GM13976 (cell line): ENCODE measurements at places on chromosomes 1 and 21.

- DNase-seq = no peak
Observed at GRCh38 chr1:41397753-41398330, 36.6 kb downstream of the FOXO6 start.

DNA sequence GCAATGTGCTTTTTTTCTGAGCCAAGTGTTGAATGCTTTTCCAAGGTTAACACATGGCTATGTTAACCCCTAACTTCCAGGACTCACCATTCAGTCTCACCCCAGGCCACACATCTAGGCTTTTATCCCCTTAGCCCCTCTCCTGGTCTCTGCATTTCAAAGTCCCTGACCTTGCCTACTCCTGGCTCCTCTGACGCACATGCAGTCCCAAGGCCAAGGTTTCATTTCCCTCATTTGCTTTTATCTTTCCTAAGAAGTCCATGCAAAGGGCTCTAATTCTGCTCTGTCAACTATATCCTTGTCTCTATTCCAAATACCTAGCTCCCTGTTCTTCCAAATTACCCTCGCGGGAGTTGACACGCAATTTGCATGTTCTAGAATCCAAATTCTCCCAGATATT, 25.4 kb downstream of the SLC30A10 start:
- no peak for DNase-seq

DNA sequence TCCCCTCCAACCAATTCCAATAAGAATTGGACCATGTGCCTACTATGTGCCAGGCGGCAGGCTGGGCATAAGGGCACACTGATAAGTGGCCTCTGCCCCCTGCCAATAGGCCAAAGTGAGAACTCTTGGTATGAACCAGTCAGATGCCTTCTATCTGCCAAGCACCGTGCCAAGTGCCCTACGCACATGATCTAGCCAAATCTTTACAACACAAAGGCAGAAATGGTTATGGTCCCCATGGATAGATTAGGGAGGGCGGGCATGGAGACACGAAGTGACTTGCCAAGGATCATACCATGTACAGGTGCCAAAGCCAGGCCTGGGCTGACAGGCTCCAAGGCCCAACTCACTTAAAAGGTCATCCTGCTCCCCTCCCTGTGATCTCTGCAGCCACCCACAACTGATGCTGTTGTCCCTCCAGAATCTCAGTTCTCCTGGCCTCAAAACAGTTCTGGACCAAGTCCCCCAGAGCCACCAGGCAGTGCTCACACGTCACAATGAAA, 32.1 kb downstream of the CASZ1 start:
- DNase-seq = no peak

- no peak for DNase-seq
Observed at GRCh38 chr1:194133152-194133551, 946.7 kb upstream of the B3GALT2 start.

DNA sequence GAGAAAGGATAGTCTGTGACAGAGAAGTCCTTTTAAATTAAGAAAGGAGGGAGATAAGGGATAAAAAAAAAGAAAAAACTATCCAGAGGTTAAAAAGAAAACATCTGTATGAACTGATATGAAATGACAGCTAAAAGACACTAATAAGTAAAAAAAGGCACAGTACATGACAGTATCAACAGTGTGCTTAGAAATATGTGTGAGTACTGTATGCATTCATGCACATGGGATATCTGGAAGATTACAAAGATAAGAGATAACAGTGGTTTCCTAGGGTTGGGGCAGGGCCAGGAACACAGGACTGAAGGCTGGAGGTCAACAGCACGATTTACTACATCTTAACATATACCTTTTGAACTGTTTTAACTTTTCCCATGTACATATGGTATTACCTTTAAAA, 13.3 kb downstream of the PTP4A2 start:
- DNase-seq = no peak

GRCh38 chr1:77950873-77951272, 28.0 kb downstream of the FUBP1 start:
- no peak for DNase-seq

- no peak for DNase-seq
Observed at GRCh38 chr1:205920861-205921569, 22.2 kb downstream of the SLC26A9 start.

- DNase-seq = no peak
Observed at GRCh38 chr1:86035101-86035500, 121.5 kb downstream of the COL24A1 start.

- no peak for DNase-seq
Observed at GRCh38 chr1:247638781-247639180, 33.4 kb downstream of the OR2G3 start.

- DNase-seq = no peak
Observed at GRCh38 chr1:161085165-161085564, 4.2 kb downstream of the NECTIN4 start.

DNA sequence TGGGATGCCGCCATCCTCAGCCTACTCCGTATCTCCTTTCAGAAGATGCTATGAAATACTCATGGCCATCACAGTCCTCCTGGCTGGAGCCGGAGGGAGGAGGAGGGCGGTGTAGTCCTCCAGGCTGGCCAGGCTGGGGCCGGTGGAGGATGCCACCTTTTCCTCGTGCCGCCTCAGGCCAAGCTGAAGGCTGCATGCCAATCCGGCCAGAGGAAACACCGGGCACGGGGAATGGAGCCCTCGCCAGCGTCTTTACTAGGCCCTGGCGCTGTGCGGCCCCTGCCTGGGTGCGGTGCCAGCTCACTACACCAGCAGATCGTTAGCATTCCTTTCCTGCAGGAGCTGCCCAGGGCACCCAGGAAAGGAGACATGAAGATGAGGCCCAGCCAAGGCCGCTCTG, 70.1 kb downstream of the CASZ1 start:
- no peak for DNase-seq

DNA sequence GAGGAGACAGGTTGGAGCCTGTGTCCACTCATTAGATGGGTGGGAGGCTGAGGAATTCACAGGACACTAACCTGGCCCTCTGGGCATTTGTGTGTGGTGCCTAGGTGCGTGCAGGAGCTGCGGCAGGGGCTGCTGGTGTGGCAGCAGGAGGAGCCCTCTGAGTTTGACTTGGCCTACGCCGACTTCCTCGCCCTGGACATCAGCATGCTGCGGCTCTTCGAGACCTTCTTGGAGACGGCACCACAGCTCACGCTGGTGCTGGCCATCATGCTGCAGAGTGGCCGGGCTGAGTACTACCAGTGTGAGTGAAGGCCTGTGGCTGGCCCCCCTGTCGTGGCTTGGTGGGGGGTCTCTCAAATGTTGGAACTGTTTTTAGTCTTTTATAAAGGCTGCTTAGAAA, 3.6 kb downstream of the XKR8 start:
- no peak for DNase-seq

DNA sequence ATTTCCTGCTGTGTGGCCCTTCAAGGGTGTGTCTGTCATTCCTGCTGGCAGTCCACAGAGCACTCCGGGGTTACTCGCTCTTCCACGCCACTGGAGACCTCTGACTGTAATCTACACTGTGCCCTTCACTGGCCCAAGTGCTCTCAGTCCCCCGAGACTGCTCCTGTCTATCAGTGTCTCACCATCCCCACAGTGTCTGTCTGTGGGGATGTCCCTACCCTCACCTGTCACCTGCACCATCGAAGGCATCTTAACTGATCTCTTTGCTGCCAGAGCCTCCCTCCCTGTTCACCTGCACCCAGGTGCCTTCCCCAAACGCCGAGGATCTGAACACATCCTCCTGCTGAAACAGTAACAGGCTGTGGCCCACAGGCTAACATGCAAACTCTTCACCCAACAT, 136.7 kb downstream of the MATN1 start:
- peak; percentile 4 for DNase-seq

- no peak for DNase-seq
Observed at GRCh38 chr1:99328171-99328570, 63.9 kb downstream of the PLPPR4 start.

GRCh38 chr1:119359730-119360129, 8.9 kb upstream of the HAO2 start:
- no peak for DNase-seq

- no peak for DNase-seq
Observed at GRCh38 chr1:97883823-97884222, 37.0 kb downstream of the DPYD start.

- DNase-seq = no peak
Observed at GRCh38 chr1:61162520-61163258, 80.3 kb downstream of the NFIA start.

- no peak for DNase-seq
Observed at GRCh38 chr1:233168384-233168783, 127.1 kb downstream of the PCNX2 start.

GRCh38 chr1:153030895-153031294, at the start of gene SPRR1B:
TSS of gene SPRR1B (plus strand) at chr1:153031203. CDS start at chr1:153032346, 1,143 bp downstream.
- DNase-seq = no peak

- no peak for DNase-seq
Observed at GRCh38 chr1:184930232-184930631, 44.1 kb downstream of the NIBAN1 start.

GRCh38 chr1:26820784-26821269, 5.7 kb upstream of the ZDHHC18 start:
- DNase-seq = peak; percentile 82

DNA sequence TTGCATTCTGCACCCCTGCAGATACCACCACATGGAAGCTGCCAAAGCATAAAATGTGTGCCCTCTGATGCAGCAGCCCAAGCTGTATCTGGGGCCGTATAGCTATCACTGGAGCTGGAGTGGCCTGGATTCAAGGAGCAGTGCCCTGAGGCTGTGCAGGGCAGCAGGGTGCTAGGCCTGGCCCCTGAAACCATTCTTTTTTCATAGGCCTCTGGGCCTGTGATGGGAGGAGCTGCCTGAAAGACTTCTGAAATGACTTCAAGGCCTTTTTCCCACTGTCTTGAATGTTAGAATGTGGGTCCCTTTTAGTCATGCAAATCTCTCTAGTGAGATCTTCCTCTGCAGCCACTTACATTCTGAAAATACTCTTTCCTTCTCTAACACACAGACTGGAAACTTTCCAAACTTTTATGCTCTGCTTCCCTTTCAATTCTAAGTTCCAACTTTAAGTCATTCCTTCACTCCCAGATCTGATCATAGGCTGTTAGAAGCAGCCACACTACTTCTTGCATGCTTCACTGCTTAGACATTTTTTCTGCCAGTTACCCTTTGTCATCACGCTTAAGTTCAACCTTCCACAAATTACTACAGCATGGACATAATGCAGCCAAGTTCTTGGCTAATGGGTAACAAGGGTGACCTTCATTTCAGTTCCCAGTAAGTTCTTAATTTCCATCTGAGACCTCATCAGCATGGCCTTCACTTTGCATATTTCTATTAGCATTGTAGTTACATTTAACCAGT, 42.4 kb downstream of the DRAM2 start:
- no peak for DNase-seq

DNA sequence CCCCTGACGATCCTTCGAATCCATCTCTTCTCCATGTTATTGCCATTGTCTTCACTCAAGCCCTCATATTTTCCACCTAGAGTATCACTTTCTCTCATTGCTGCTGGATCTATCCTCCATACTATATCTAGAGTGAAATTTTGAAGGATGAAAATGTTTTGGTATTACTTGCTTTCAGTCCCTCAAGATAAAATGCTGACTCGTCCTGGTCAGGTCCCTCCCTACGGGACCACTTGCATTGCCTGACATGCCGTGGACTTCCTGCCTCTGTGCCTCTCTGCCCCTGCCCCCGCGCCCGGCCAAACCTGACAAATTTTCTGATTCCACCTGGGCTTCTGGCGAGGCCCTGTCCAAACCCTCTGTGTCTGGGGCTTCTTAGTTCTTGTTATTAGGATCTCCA, 23.6 kb downstream of the SPATA46 start:
- DNase-seq = no peak

DNA sequence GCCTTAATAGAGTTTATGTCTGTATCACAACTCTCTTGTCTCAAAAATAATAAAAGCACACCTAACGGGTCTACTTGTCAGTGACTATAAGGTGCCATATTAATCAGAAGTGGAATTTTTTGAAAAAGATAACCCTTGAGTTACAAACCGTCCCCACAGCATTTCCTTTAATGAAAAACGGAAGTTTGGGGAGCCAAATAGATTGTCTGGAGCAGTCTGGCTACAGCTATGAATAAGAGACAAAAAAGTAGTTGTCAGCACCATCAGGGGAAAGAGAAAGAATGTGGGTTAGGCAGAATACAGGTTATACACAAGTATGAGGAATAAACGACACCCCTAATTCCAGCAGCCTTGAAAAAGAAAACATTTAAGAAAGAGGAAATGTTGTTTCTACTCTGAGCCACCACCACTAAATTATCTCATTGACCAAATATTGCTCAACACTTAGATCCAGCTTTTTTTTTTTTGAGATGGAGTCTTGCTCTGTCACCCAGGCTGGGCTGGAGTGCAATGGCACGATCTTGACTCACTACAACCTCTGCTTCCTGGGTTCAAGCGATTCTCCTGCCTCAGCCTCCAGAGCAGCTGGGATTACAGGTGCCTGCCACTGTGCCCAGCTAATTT, 29.4 kb upstream of the USP24 start:
- no peak for DNase-seq

GRCh38 chr1:84668185-84668584, 22.1 kb downstream of the SSX2IP start:
- no peak for DNase-seq

DNA sequence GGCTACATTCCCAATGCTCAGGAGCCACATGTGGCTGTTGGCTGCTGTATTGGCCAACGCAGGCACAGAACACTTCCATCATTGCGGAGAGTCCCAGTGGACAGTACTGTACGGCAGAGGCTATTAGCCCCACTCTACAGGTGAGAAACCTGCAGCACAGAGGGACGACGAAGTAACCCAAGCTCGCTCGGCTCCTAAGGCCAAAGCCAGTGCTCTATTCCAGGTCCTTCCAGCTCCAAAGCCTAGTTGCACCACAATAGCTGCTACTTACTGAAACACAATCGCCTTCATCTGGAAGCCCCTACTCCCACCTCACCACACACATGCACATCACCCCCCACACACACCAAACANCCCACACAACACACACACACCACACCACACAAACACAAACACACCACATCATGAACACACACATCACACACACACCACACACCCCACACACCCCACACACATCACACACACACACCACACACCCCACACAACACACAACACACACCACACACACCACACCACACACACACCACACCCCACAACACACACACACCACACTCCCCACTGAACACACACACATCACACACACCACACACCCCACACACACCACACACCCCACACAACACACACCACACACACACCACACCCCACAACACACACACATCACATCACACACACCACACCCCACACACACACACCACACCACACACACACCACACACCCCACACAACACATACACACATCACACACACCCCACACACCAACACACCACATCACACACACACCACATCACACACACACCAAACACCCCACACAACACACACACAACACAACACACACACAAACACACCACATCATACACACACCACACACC, 3.2 kb downstream of the LYPD8 start:
- DNase-seq = no peak

- no peak for DNase-seq
Observed at GRCh38 chr21:19013916-19014315, 610.3 kb upstream of the TMPRSS15 start.
